ENCODE measurements at places on chromosomes 7 and 10. TPM values are rescaled to one million over a fixed set of nuclear protein-coding genes. Genes with fewer than 3 reads are reported as not detected.

- peak; percentile 84 for DNase-seq
Measured at GRCh38 chr10:79230328-79230830, 116.9 kb upstream of the PPIF start.

DNA sequence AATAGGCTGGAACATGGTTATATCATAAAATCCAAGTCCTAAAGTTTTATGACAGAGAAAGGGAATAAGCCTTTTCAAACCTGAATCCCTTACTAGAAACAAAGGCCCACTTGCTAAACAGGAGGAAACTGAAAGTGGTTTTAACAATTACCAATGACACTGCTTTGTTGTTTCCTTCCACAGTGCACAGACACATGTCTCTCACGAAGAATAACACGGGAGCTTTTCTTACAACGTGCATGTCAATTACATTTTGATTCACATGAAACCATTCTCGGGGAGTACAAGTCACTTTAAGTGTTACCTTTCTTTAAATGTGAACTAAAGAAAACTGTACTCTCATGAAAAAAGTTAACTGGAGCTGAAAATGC is 1.4 kb downstream of the MRPS33 start:
- DNase-seq, result no peak

DNA sequence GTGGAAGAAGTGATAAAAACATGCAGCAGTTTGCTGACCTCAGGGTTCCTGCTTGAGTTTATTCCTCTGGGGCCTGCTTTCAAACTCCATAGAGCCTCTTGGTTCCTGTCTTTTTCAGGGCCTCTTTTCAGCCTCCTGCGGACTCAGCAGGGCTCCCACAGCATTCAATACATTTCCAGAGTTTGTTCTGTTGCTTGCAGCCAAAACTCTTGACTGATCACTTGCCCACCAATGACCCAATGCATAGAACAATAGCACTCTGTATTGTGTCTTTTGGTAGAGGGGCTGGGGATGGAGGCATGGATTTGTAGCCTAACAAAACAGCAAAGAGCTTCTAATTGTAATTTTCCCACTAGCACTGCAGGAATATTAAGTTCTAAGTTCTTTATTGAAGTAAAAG is 50.8 kb upstream of the CREB5 start:
- DNase-seq, result no peak

DNA sequence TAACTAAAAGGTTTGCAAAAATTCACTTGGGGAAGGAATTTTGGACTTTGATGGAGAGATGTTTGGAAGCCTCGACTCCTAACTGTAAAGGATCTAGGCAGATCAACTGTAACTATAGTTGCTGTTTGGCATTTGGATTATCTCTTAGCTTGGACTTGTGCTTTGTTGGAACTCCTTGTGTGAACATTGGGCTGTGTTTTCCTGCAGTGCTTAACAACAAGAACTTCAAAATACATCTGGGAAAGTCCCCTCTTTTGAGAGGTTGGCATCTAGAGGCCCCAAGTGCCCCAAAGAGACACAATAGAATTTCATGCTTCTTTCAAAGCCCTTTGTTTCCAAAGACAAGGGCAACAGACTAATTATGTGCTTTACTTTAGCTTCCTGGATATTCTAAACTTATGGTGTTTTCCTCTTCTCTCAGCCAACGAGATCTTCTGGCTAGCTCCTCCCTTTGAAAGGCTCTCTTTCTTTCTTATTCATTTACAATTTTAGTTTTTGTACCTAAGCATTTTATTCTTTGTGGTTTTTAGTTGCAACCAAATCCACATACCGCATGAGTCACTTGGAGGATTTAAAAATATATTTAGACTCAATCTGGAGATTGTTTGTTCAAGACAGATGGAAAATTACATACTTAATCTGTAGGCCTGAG is 11.6 kb downstream of the ABCA13 start:
- DNase-seq, result no peak

GRCh38 chr7:44395067-44395466 is 69.7 kb upstream of the CAMK2B start:
- DNase-seq, result no peak

DNA sequence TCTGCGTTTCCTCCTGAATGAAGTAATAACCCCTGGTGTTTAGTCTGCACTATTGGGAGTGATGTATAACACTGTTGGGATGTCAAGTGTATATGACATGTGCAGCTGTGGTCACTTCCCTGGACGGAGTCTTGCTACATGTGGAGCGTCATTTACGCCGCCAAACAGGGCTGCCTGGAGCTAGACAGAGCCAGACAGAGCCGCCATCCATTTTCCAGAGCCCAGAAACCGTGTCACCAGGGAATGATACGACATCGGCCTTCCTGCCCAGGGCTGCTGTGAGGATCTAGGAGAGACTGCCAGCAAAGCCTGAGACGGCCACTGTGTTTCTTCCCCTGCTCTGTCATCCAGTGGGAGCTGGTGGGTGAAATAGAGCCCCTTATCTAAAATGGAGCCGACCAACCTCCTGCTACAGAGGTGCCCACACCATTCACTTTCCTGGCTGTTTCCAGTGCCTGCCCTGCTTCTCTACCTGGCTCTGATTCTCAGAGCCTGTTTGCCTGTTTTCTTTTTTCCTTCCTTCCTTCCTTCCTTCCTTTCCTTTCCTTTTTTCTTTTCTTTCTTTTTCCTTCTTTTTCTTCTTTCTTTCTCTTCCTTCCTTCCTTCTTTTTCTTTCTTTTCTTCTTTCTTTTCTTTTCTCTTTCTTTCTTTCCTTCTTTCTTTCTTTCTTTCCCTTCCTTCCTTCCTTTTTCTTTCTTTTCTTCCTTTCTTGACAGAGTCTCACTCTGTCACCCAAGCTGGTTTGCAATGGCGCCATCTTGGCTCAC is 13.3 kb upstream of the FGFR2 start:
- DNase-seq, result no peak

DNA sequence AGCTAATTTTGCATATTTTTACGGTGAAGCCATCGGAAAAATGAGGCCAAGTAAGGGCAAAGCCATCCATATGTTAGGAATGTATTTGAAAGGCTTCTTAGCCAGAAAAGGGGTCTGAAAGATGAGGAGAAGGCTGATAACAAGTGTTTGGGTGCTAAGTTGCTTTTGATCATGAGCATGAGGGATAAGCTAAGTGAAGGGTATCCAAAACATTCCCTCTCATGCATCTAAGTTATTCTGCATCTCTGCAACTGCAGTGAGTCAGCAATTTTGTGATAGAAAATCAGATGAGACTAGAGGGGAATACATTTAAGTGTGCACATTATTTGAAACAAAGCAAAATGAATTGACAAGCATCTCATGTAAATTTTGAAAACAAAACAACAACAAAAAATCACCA is 282.8 kb downstream of the GPR158 start:
- DNase-seq, result no peak

- DNase-seq, result no peak
Measured at GRCh38 chr10:77661100-77661499, 23.5 kb upstream of the KCNMA1 start.

GRCh38 chr7:114759347-114760062 is 162.4 kb upstream of the MDFIC start:
- DNase-seq, result no peak

DNA sequence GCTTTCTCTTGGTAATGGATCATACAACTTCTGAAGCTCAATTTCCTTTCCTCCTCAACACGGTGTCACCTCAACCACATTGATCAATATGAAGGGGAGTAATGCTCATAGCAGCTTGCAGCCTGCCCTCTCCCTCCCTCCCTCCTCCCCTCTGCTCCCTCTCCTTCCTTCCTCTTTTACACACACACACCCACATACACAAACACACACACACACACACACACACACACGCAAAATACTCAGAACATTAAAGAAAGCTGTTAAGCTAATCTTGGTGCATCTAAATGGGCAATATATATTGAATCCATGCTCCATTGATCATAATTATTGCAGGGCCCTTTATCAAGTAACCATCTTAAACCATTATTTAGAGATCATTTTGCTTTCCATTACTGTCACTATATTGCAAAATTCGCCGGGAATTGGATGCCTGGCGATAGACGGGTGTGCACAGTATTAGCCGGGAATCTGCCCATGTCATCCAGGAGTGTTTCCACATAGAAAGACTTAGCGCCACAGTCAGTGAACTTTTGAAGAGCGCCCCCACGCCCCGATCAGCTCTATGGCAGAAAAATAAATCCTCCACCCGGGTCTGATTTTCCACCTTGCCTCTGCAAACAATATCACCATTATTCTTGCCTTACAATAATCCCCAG is 122.0 kb downstream of the PRLHR start:
- DNase-seq, result peak; percentile 12

The ZPBP gene
- 0.30 TPM for polyA plus RNA-seq

- DNase-seq, result no peak
Measured at GRCh38 chr10:101708870-101709269, 13.9 kb upstream of the FBXW4 start.

The BHLHA15 gene
- polyA plus RNA-seq, result 0.42 TPM

The C7orf25 gene
- polyA plus RNA-seq, result 6.2 TPM

- no peak for DNase-seq
Measured at GRCh38 chr10:105195831-105196230, 554.7 kb downstream of the SORCS3 start.

The CLRN3 gene
- 24.1 TPM for polyA plus RNA-seq

The LIPF gene
- polyA plus RNA-seq, result 0.26 TPM

The LIPJ gene
- 0.30 TPM for polyA plus RNA-seq

- no peak for DNase-seq
Measured at GRCh38 chr10:86798611-86799010, 42.2 kb downstream of the BMPR1A start.

The PNLIPRP3 gene
- polyA plus RNA-seq, result not detected

The MRPL32 gene
- 91.2 TPM for polyA plus RNA-seq

GRCh38 chr10:62390497-62391176 is 16.5 kb downstream of the ZNF365 start:
- no peak for DNase-seq

DNA sequence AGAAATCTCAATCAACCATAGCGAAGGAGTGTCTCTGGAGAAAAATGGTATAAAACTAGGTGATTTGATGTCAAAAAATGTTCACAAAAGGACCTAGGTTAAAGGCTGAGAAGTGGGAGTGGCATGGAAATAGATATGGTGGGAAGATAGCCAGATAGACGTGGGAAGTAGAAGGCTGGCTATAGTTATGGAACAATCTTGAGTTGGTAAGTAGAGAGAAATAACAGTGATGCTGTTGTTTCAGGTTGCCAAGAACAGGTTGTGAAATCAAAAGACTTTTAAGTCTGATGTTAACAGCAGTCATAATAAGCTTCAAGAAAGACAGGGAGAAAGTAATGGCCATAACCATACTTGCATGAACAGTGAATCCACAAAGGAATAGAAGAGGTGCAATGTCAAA is 106.1 kb upstream of the RSU1 start:
- no peak for DNase-seq

DNA sequence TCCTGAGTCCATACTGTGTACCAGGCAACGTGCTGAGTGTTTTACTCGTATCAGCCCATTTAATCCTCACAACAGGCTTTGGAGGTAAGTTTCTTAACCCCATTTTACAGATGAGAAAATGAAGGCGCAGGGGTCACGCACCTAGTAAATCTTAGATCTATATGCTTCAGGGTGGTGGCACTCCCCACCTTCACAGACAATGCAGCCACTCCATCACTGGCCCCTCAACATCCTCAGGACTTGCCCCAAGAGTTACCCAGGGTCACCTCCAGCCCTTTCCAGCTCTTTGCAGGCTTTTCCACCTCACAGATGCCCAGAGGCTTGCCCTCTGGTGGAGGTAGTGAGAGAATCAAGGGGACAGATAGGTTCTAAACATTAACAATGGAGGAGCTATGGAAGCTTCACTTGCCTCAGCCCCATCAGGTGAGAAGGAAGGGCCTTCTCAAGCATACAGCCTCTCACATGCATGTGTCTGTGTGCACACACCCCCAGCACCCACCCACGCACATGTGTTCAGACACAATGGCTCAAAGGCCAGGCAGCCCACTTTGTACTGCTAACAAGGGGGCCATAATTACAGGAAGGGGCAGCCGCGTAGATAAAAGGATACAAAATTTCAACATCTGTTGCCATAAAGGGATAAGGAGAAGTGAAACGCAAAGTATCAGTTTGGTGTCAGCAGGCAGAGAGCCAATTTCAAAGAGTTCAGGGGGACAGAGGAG is 29.1 kb downstream of the DPCD start:
- no peak for DNase-seq

GRCh38 chr7:44403176-44403759 is 77.9 kb upstream of the CAMK2B start:
- no peak for DNase-seq

GRCh38 chr10:59991661-59992060 is 85.3 kb upstream of the CCDC6 start:
- DNase-seq, result no peak

DNA sequence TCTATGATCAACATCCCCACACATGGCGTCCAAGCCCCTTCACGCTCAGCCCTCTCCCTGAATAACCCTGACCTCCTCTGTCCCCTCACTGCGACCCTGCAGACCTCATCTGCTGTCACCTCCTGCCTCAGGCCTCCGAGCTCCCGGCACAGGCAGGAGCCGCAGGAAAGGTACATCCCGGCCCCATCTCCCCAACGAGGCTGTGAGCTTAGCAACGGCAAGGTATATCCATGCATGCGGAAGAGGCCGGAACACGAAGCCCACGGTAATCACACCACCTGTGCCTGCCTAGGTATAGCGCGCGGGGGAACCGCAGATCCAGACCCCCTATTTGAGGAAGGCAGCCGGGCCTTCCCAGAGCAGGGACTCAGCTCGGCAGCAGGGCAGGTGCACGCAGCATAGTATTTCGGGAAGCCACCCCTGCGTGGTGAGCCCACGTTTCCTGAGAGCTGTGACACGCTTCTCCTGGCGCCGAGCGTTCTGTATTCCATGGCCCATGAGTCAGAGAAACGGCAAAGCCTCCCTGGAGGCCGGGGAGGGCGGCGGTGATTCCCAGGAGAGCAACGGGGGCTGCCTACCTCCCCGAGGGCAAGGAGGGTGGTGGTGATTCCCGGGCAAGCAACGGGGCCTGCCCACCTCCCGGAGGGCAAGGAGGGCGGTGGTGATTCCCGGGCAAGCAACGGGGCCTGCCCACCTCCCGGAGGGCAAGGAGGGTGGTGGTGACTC is 50.1 kb upstream of the DNAAF5 start:
- DNase-seq, result no peak

GRCh38 chr7:76069238-76069638 is 21.3 kb downstream of the MDH2 start:
- DNase-seq, result no peak

The CYP51A1 gene
- 91.4 TPM for polyA plus RNA-seq

- no peak for DNase-seq
Measured at GRCh38 chr10:17059197-17059688, 70.4 kb downstream of the CUBN start.

DNA sequence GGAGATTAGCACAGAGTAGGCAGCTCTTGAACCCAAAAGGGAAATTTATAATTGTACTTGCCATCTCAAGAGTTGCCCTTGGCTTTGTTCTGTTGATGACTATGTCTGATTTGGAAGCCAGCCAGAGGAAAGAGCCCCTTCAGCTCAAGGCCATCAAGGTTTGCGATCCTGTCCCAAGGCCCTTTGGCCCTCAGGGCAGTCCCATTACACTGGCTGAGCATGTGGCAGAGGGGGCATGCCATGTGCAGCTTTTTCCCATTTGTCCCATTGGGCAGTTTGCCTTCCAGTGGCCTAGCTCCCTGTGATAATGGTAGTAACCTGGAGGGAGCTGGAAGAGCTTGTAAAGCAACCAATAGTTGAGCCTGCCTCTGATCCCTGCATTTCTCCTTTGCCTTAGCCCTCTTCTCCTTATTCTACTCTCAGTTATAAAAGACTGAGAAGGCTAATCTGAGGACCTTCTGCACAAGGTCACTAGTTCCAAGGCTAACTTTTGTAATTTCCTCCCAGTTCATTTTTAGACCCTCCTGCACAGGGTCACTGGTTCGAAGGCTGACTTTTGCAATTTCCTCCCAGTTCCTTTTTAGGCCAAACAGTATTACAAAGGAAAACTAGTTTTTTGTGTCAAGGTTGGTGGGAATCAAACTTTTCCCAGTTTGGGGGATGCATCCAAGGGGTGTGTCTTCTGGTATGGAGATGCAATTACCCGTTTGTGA is 31.0 kb upstream of the ARHGAP12 start:
- no peak for DNase-seq

All from renal cortex interstitium (tissue), 15 donors.